ENCODE measurements at places on chromosomes 11 and 22. TPM values are rescaled to one million over a fixed set of nuclear protein-coding genes. Genes with fewer than 3 reads are reported as not detected.
A peak's percentile ranks its signal among the peaks of the same experiment; 100 is the strongest.

MFRP gene
- not detected for polyA plus RNA-seq

DNA sequence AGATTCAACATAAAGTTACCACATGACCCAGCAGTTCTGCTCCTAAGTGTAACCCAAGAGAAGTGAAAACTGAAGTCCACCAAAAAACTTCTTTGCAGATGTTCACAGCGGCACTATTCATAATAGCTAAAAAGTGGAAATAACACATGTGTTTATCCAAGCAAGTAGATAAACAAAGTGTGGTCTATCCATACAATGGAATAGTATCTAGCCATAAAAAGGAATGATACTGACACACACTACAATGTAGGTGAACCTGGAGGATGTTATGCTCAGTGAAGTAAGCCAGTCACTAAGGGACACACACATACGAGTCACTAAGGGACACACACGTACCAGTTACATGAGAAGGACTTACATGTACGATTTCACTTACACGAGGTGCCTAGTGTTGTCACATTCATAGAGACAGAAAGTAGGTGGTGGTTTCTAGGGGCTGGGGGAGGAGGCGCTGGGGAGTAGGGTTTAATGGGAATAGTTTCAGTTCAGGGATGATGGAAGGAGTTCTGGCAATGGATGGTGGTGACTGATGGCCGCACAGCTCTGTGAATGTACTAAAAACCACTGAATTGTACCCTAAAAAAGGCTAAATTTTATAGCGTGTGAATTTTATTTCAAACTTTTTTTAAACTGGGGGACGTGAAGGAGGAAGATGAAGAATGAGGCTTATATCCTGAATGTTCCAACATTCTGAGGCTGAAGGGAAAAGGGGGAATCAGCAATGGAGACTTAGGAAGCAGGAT, 27.2 kb upstream of the COMT start:
- no peak overlapping the region for H3K4me3 ChIP-seq
- H3K27me3 ChIP-seq, result no peaks in the 10 kb centered on the region
- peaks cover 24% of the 10 kb centered on the region for H3K36me3 ChIP-seq

DNA sequence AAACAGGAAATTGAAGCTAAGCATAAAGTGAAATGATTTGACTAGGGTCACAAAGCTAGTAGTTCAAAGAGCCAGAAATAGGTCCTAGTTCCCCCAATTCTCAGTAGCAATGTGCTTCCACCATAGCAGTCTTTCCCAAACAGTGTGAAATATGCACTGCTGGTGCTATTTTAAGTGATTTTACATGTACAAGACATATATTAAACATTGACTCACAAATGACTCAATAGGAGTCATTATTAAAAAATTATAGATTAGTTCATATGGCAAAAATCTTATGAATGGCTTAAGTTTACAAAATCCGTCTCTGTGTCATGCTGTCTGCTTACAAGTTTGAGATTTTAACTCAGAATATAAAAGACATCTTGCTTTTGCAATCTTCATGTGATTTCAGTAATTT, 21.4 kb downstream of the KIF18A start:
- no peaks in the 10 kb centered on the region for H3K4me1 ChIP-seq
- DNase-seq, result no peak

LINC01488 gene
- polyA plus RNA-seq, result not detected

IL18 gene
- 88.9 TPM for polyA plus RNA-seq

GRCh38 chr22:23163665-23164064, 16.6 kb upstream of the BCR start:
- peak; percentile 57 for DNase-seq
- no peak overlapping the region for H3K4me3 ChIP-seq
- no peak overlapping the region for H3K27ac ChIP-seq
- H3K4me1 ChIP-seq, result peaks cover 20% of the 10 kb centered on the region
- H3K27me3 ChIP-seq, result no peaks in the 10 kb centered on the region
- H3K36me3 ChIP-seq, result no peaks in the 10 kb centered on the region

DDIAS gene
- polyA plus RNA-seq, result 0.78 TPM

GRCh38 chr11:10222399-10222798, 71.6 kb downstream of the SBF2 start:
- H3K4me3 ChIP-seq, result no peak overlapping the region
- no peak for DNase-seq
- no peaks in the 10 kb centered on the region for H3K4me1 ChIP-seq

GRCh38 chr11:111734101-111734953, 31.9 kb downstream of the PPP2R1B start:
- peaks cover 17% of the 10 kb centered on the region for H3K4me1 ChIP-seq
- peak; percentile 14 for DNase-seq
- H3K4me3 ChIP-seq, result no peak overlapping the region
- no peaks in the 10 kb centered on the region for H3K27me3 ChIP-seq
- peak overlapping the region; percentile 97 for H3K27ac ChIP-seq

VSIG2 gene
- polyA plus RNA-seq, result 20.2 TPM
